ENCODE measurements at places on chromosomes 7 and 10.
A peak's percentile ranks its signal among the peaks of the same experiment; 100 is the strongest.

- no peak for DNase-seq
Observed at GRCh38 chr7:54897891-54898290, 120.9 kb upstream of the EGFR start.

DNA sequence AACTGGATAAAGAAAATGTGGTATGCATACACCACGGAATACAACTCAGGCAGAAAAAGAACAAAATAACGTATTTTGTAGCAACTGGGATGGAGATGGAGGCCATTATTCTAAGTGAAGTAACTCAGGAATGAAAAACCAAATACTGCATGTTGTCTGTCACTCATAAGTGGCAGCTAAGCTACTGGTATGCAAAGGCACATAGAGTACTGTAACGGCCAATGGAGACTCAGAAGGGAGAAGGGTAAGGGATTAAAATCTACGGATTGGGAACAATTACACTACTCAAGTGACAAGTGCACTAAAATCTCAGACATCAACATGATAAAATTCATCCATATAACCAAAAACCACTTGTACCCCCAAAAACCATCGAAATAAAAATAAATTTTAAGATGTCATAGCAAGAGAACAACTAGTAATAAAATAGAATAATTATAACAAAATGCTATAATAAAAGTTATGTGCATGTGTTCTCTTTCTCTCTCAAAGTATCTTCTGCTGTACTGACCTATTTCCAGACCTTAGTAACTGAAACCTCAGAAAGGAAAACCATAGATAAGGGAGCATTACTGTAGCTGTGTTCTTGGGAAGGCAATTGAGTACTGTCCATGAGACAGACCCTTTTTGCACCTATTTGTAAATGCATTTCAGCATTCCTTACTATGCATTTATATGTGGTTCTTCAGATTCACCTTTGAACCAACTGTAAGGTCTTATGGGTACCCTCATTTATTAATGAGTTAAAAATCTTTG is 6.7 kb upstream of the NEBL start:
- no peak for DNase-seq

DNA sequence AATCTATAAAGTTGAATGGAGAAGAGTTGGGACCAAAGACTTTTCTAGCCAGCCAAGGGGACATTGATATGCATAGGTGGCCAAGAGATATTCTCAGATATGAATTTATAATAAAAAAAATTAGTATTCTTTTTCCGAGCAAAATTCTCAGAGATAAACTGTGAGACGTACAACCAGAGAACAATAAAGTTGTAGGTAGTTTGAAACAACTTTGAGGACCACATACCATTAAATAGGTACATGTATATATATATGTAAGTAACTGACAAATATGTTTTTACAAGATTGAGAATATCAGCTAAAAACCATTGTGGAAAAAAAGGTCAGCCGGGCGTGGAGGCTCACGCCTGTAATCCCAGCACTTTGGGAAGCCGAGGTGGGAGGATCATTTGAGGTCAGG is 56.5 kb downstream of the EXOC4 start:
- DNase-seq, result no peak

DNA sequence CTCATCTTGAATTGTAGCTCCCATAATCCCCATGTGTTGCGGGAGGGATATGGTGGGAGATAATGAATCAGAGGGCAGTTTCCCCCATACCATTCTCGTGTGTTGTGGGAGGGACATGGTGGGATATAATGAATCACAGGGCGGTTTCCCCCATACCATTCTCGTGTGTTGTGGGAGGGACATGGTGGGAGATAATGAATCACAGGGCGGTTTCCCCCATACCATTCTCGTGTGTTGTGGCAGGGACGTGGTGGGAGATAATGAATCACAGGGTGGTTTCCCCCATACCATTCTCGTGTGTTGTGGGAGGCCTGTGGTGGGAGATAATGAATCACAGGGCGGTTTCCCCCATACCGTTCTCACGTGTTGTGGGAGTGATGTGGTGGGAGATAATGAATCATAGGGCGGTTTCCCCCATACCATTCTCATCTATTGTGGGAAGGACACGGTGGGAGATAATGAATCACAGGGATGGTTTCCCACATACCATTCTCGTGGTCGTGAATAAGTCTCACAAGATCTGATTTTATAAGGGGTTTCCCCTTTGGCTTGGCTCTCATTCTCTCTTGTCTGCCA is 271.0 kb downstream of the MAD1L1 start:
- peak; percentile 60 for DNase-seq

- DNase-seq, result no peak
Observed at GRCh38 chr7:80764132-80764531, 125.7 kb downstream of the CD36 start.

DNA sequence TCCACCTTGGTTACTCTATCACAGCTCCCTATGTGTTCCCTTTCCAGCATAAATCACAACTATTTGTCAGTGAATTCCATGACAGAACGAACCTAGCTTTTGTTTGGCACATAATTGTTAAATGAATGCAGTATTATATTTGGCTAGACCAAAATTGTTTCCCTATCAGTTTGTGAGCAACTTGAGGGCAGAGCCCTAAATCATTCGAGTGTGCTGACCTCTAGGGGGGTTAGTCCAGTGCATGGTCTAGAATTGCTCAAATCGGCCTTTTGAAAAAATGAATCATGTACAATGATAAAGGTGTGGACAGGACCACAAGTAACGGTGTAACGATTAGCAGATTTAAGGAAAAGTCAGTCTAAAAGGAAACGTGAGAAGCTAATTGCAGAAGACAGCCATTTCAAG is 475 bp upstream of the NRBF2 start:
- no peak for DNase-seq

DNA sequence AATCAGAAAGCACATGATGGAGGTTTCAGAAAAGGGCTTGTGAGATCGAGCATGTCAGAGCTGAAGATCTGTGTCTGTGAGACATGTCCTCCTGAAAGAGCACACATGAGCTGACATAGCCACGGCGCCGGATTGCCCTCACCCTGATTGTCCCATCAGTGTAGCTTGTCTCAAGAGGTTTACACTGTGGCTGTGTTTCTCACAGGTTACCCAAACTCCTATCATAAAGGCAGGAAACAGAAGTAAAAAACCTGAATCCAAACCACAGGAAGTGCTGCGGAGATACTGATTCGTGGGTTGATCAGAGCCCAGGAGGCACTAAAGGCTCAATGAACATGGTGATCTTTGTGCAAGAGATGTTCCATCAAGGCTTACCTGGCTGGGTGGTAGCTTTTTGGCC is 3.9 kb upstream of the ATP6V0E2 start:
- DNase-seq, result no peak
